Breast epithelium (tissue), 4 donors: ENCODE measurements at places on chromosomes 5 and 9.

- DNase-seq = no peak
Measured at GRCh38 chr9:76895186-76895585, 10.7 kb downstream of the PRUNE2 start.

GRCh38 chr5:150918613-150919012 lies 13.8 kb upstream of the ZNF300 start:
- DNase-seq = no peak

DNA sequence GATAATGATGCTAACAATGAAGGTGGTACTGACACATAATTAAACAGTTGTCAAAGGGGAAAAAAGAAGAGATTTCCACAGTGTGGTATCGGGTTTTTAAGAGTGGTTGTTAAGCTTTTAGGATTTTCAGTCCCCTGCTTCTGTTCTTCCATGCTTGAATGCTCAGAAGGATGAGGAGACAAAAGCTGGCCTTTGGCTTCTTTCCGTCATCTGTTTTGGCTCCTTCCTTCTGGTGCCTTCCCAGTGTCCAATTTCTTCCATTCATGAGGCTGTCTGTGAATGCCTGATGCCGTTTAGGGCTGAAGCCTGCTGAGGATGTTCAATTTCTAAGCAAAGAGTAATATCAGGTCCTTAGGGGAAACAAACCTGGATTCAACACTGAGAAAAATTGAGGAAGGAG lies 179.6 kb upstream of the GLRA1 start:
- no peak for DNase-seq

DNA sequence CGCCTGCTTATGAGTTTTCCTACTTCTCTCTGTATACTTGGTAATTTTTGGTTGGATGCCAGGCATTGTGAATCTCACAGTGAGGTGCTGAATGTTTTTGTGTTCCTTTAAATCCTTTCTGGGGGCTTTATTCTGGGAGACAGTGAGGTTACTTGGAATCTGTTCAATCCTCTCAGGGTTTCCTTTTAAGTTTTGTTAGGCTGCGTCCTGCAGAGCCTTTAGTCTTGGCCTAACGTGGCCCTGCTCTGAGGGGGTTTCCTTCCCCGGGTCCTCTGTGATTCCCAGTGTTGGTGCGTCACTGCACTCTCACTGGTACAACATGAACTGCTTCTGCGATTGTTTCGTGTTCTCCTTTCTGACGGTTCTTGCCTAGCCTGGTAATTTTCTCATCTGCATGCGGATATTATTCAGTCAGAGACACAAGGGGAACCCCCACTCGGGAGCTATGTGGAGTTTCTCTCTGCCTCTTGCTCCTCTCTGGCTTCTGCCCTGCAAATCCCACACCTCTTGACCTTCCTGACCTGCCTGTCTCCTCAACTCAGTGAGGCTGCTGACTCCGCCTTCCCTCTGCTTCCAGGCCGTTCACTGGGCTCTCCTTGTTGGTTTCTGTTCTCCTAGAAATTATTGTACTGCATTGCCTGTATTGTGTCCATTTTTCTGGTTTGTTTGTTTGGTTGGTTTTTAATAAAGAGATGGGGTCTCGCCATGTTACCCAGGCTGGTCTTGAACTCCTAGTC lies 128.1 kb downstream of the DAB2IP start:
- DNase-seq = no peak

GRCh38 chr9:70880535-70880934 lies 240.9 kb downstream of the TRPM3 start:
- DNase-seq = no peak

GRCh38 chr5:136213919-136214493 lies 21.0 kb upstream of the SMIM32 start:
- no peak for DNase-seq

- no peak for DNase-seq
Measured at GRCh38 chr5:149544028-149544420, 7.2 kb downstream of the CSNK1A1 start.

GRCh38 chr5:134258896-134259295 lies 33.0 kb upstream of the PPP2CA start:
- no peak for DNase-seq

DNA sequence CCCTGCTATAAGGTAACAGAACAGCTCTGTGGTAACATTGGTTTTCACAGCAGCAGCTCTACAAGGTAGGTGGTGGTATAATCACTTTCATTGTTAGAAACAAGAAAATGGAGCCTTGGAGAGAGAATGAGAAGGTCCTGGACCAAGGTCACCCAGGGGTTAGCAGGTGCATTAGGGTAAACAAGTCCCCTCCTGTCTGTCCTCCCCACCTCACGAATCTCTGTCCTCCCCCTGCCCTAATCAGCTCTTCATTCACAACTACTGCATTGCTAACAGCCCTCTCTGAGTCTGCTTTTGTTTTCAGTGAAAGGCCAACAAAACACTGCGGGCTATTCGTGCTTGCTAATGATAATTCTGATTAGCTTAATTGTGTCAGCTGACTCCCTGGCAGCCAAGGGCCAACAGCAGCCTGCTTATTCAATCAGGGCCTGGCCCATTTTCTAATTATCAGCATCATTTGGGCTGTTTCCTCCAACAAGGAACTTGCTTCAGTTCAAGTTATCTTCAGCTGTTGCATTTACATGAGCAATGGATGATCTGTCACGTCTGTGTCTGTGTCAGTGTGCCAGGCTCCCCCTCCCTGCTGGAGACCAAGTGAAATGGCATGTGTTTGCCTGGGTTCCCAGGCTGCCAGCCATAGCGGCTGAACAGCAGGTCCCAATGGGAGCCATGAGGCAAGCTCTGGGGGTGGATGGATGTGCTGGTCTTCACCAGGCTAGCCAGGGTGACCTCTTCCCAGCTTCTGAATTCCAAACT lies 56.7 kb upstream of the EQTN start:
- DNase-seq = no peak

GRCh38 chr5:6365142-6365976 lies 13.0 kb downstream of the MED10 start:
- DNase-seq = no peak

GRCh38 chr5:171484460-171484899 lies 65.0 kb downstream of the FGF18 start:
- no peak for DNase-seq

- no peak for DNase-seq
Measured at GRCh38 chr9:136777359-136777758, 13.0 kb upstream of the LCN15 start.

DNA sequence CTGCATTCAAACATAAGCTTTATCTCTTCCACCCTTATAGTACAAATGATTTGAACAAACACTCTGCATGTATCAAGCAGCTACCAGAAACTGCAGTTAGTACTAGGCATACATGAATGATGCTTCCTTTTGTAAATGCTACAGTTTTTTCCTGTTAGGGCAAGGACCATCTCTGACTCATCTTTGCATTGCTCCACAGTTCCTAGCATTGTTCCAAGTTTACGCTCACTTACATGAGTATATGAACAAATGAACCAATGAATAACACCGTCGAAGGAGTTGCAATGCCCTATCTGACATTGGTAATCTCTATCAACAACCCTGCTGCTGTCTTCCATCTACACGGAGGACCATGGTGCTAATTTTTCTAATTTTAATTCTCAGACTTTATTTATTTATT lies 2.1 kb upstream of the ALDH7A1 start:
- DNase-seq = no peak

DNA sequence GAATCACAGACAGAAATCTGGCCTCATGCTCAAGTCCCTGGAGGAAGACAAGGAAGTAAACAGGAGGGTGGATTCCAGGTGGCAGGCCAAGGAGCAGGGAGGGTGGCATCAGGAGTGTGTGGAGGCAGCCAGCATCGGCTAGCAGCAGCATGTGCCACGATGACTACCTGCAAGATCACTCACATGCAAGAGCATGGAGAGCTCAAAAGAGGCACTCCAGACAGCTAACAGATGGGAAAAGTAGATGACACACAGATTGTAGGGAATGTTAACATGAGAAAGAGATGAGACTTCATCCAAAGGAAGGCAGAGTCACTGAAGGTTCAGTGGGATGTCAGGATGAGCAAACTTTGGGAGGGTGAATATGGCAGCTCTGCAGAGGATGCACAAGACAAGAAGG lies 104.3 kb downstream of the SEMA5A start:
- DNase-seq = no peak

- no peak for DNase-seq
Measured at GRCh38 chr9:132876849-132877248, 1.2 kb downstream of the AK8 start.

- peak; percentile 10 for DNase-seq
Measured at GRCh38 chr5:1723957-1724821, 75.4 kb downstream of the MRPL36 start.

- no peak for DNase-seq
Measured at GRCh38 chr5:147949711-147950573, 43.6 kb upstream of the C5orf46 start.

- no peak for DNase-seq
Measured at GRCh38 chr5:40594811-40595210, 84.9 kb upstream of the PTGER4 start.

GRCh38 chr5:171871711-171872110 lies 86.1 kb downstream of the SMIM23 start:
- DNase-seq = no peak

- DNase-seq = peak; percentile 40
Measured at GRCh38 chr5:127229185-127229889, 61.3 kb upstream of the MEGF10 start.

GRCh38 chr5:39986614-39987013 lies 561.8 kb upstream of the DAB2 start:
- DNase-seq = no peak

DNA sequence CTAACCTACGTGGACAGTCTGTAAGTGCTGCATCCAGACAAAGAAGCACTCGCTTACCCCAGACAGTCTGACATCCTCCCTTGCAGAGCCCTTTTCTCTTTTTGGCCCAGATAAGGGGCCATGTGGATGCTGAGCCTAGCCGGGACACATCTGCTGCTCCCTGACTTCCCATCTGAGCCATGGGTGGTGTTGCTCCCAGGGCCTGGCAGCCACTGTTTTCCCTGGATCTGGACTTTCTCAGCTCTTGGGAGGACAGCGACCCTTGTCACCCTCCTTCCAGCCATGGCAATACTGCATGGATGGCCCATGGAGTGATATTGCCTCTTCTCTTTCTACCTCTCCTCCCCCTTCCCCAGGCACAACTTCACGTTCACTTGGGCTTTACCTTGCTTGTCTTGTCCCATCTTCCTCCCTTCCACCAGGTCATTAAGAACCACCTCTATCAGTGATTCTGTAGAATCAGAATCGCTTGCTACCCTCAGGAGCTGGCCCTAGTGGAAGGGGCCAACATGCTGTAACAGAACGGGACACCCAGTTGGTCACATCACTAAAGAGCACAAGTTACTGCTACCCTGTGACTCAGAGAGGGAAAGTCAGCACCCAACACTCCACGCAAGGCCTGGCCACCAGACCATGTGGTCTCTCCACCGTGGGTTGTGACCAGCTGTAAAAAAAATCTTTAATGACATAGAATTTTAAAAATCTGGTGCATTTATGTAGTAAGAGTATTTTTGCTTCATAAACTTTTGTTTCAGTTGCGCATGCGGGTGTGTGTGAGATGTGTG lies 4.4 kb downstream of the NEURL1B start:
- no peak for DNase-seq

- DNase-seq = no peak
Measured at GRCh38 chr9:123518338-123518737, 162.3 kb downstream of the CRB2 start.

DNA sequence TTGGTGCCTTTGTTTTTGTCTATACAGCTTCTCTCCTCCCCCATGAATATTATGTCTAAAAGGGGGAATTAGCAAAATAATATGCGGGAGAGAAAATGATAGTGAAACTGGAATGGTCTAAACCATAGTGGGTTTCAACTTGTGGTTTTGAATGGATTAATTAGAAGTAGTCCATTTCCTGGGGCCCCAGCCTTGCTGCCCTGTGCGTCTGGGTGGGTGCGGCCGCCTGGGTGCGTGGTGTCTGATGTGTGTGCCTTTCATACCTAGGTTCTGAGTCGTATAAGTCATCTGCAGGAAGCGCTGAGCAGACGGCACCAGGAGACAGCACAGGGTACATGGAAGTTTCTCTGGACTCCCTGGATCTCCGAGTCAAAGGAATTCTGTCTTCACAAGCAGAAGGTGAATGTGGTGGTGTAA lies 120.0 kb upstream of the CACNA1B start:
- no peak for DNase-seq

DNA sequence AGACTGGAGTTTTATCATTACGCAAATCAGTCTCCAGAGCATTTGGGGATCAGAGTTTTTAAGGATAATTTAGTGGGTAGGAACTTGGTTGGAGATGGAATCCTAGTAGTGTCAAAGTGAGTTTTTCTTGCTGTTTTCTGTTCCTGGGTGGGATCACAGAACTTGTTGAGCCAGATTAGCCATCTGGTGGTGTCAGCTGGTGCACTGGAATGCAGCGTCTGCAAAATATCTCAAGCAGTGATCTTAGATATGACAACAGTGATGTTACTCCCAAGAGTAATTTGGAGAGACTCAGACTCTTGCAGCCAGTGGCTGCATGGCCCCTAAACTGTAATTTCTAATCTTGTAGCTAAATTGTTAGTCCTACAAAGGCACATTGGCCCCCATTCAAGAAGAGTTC lies 1257.8 kb downstream of the MAT2B start:
- no peak for DNase-seq

DNA sequence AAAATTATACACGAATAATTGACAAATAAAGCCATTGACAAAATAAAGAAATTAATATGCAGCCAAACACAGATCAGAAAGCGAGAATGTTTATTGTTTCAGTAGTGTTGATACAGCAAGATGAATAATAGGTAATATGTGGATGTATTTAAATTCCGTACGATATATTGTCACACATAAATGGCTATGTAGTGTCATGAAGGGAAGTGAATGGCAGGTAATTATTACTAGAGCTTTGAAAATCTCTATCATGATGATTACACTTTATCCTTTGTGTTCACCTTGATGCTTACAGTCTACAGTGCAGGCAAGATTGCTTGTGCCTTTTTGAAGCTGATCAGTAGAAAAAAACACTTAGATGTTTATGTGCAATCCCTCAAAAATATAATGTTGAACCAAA lies 23.3 kb upstream of the CDH10 start:
- DNase-seq = no peak

GRCh38 chr5:73160239-73160671 lies 12.7 kb upstream of the TMEM174 start:
- no peak for DNase-seq

DNA sequence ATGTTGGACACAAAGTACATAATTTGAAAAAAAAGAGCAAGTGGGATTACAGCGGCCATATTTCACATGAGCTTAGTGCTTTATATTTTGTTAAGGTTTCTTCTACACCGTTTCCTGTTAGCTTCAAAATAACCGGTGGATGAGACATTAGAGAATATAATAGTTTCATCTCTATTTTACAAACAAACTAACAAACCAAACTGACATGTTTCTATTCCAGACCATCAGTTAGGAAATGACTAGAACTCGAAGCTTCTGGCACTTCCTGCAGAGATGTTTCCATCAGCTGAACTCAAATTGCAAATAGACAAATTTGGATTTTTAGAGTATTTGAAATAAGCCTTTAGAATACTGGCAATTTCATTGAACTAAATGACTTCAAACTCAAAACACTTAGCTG lies 86.5 kb downstream of the MTRR start:
- no peak for DNase-seq
